Inflammatory macrophage treated with lipopolysaccharide for 1 hour (primary cell): ENCODE measurements at places on chromosomes 6 and 20.

GRCh38 chr6:5078121-5078669, 6.9 kb upstream of the PPP1R3G start:
- no peak for DNase-seq

- DNase-seq = no peak
Measured at GRCh38 chr6:157268835-157269234, 54.5 kb downstream of the TMEM242 start.

DNA sequence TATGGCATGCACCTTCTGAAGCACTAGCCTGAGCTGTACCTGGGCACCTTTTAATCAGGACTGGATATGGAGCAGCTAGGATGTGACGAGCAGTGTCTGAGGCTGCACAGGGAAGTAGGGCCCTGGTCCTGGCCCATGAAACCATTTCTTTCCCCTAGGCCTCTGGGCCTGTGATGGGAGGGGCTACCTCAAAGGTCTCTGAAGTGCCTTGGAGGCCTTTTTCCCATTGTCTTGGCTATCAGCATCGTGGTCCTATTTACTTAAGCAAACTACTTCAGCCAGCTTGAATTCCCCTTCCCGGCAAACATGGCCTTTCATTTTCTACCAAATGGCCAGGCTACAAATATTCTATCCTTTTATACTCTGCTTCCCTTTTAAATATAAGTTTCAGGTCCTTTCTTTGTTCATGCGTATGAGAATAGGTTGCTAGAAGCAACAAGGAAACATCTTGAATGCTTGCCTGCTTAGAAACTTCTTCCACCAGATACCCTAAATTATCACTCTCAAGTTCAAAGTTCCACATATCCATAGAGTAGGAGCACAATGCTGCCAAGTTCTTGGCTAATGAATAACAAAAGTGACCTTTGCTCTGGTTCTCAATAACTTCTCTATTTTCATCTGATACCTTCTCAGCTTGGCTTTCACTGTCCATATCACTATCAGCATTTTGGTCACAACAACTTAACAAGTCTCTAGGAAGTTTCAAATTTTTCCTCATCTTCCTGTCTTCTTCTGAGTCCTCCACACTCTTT, 673.1 kb downstream of the HTR1B start:
- no peak for DNase-seq

GRCh38 chr6:13874191-13874549, 50.6 kb upstream of the RNF182 start:
- DNase-seq = no peak

GRCh38 chr6:100726666-100727065, 154.5 kb downstream of the ASCC3 start:
- DNase-seq = no peak

GRCh38 chr20:57543754-57544153, 17.2 kb upstream of the PCK1 start:
- no peak for DNase-seq

GRCh38 chr6:36280983-36281382, 11.1 kb downstream of the PNPLA1 start:
- no peak for DNase-seq

DNA sequence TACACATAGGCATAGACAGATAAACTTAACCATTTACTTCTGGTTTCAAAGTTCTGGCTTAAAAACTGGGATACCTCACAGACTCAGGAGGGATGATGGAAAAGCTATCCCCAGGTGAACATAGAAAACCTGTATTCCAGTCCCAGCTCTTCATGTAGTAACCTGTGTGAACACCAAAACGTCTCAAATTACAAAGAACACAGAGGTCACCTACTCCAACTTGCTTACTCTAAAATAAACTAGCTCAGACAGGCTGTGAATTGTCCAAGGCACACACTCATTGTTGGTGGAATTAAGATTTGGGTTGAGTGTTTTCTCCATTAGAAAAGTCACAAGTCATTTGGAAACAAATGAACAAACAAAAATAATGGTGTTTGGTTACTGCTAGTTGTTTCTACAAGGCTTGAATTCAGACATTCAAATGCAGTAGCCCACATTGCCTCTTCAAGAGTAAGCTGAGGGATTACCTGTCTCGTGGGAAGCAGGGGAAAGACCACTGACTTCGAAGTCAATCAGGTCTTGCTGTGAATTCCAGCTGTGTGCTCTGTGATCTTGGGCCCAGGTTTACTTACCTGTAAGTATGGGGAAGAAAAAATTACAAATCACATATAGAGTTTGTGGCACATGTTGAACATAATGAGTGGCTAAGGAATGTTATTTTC, 48.2 kb upstream of the LRRC1 start:
- no peak for DNase-seq

GRCh38 chr6:158955255-158955654, 44.7 kb downstream of the RSPH3 start:
- peak; percentile 56 for DNase-seq

- DNase-seq = no peak
Measured at GRCh38 chr6:111759836-111760785, 113.1 kb downstream of the FYN start.

DNA sequence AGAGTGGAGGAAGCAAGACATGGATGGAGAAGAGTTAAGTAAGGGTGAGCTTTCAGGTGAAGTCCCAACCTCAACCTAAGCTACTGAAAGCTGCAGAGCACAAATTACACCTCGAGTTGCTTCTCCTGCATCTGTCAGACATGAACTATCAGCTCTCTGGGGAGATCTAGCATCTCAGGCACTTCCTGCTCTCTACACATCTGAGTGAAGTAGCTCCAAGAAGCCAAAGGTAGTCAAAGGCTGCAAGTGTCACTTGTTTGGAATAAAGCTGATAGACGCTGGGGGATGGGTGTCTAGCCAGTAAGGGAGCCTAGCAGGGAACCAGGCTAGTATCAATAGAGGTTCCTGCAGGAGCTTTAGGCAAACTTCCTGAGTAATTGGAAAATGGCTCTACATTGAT, 228.0 kb downstream of the PLCB1 start:
- DNase-seq = no peak

DNA sequence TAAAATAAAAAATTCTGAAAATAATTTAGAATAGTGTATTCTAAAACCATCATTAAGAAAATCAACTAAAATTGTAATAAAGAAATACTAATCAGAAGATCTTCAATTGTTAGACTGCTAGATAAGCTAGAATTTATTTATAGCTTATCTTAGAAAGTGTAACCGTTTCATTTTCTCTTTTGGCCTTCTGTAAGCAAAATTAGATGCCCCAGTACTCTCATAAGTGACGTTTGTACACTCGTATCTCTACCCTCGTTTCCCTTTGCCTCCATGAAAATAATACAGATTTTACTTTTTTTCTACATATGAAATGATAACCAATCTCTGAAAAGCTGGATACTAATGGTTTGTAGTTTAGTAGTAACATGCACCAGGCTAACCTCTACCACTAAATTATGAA, 19.8 kb downstream of the DSE start:
- DNase-seq = no peak

- no peak for DNase-seq
Measured at GRCh38 chr6:121670511-121670910, 235.1 kb downstream of the GJA1 start.

- DNase-seq = no peak
Measured at GRCh38 chr20:63492982-63493381, 5.9 kb downstream of the EEF1A2 start.

- no peak for DNase-seq
Measured at GRCh38 chr6:85498596-85499258, 48.8 kb downstream of the NT5E start.

- no peak for DNase-seq
Measured at GRCh38 chr6:24006254-24006653, 119.8 kb upstream of the NRSN1 start.

DNA sequence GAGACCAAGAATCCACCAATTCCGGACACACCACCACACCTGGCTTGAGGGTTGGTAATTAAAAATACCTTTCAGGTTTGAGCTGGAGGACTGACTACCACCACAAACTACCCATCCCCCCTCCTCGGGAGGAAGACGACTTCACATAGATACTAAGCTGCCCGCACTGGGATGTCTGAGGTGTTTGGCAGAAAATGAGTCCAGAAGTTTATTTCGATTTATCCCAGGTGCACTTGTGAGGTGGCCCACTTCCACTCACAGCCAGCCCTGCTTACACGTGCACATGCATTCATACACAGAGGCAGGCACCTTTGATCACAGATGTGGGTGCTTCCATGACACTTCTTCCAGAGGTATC, 187.1 kb downstream of the ID4 start:
- no peak for DNase-seq

- no peak for DNase-seq
Measured at GRCh38 chr6:35787266-35788218, 6.7 kb downstream of the CLPSL1 start.

DNA sequence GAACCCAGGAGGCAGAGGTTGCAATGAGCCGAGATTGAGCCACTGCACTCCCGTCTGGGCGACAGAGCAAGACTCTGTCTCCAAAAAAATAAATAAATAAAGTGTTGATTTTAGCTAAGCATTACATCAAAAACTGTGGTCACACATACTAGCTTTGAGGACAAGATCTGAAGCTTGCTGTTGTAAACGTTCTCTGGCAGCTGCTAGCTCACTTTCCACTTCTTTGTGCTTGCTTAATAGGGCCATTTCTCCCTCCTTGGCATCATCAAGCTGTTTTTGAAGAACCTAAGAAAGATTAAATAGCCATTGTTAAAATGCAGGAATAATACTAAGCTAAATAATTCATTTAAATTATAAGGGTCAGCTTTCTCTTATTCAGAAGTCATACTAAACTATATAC, 55.7 kb downstream of the FAM184A start:
- no peak for DNase-seq

- DNase-seq = no peak
Measured at GRCh38 chr20:9447182-9447581, 67.2 kb upstream of the LAMP5 start.

DNA sequence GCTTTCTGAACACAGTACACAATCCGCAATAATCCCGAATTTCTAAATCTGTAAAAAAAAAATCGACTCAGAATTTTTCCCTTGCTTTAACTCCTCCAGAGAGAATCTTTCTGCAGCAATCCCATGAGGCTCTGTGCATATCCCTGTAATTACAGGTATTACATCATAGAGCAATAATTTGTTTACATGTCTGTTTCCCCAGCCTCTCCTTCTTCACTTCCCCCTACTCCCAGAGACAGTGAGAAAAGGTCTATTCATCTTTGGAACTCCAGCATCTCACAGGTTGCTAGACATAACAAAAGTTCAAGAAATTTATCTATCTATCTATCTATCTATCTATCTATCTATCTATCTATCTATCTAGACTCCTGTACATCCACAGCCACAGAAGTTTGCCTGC, 26.0 kb downstream of the KLHL31 start:
- DNase-seq = no peak

DNA sequence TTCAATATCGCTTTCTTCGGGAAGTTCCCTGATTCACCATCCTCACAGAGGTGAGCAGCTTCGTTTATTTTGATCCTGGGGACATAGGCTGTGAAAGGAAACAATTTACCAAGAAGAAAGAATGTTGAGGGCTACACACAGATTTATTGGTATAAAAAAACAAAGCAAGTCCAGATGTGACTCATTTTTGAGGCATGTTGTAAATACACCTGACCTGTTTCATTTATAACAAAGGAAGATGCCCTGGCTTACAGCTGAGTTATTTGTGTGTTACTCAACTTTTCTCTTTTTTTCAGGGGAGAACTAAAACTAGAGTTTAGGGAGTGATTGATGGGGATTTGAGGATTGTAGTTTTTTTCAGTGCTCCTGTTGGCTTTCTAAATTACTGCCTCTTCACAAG, 489.5 kb downstream of the CBLN4 start:
- no peak for DNase-seq

DNA sequence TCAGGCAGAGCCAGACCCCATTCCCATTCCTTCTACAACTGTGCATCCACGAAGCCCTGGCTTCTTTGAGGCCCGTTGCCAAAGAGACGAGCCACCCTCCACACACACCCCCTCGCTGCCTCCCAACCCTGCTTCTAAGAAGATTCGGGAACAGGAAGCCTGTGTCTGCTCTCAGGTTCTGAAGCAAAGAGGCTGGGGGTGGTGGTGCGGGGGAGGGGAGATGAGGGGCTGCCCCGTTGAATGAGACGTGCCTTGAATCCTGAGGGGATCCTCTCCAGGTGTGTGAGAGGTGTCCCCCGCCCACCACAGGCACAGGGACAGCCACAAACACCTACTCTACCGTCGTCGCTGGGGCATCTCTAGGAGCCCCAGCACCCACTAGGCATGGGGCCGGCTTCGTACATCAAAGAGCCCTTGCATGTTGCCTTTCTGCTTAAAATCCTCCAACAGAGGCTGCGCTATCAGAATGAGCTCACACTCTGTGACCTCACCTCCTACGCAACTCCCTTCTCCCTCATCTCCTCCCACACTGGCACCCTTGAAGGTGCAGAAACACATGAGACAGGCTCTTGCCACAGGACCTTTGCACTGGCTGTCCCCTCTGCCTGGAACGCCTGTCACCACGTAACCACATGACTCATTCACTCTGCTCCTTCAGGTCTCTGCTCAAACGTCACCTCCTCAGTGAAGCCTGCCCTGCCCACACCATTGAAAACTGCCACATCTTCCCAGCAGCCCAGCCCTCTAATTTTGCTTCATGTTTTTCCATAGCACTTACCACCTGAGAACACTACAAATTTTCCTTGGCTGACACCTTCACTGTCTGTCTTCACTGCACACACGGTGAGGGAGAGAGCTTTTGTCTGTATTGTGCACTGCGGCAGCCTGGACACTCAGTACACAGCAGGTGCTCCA, 58.5 kb downstream of the PREX1 start:
- peak; percentile 90 for DNase-seq

- no peak for DNase-seq
Measured at GRCh38 chr20:46200582-46201570, 82.8 kb downstream of the CD40 start.

- DNase-seq = no peak
Measured at GRCh38 chr6:139060332-139060731, 31.8 kb downstream of the ABRACL start.

- no peak for DNase-seq
Measured at GRCh38 chr6:2840749-2841061, 958 bp downstream of the SERPINB1 start.

DNA sequence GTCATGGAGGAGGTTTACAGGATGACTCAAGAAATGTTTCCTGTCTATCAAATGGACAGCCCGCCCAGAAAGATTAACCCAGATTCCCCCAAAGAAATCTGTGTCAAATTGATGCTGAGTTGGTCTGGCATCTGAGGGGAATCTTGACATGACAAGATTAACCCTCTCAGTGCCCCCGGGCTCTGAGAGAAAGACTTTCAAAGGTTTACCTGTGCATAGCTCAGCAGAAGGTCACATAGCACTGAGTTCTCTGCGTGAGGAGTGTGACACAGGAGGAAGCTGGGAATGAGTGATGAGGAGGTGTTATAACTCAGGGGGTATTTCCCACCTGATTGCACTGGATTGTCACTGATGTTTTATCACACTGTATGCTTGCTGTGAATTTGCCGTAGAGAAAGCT, 601.2 kb downstream of the DHX35 start:
- DNase-seq = no peak

DNA sequence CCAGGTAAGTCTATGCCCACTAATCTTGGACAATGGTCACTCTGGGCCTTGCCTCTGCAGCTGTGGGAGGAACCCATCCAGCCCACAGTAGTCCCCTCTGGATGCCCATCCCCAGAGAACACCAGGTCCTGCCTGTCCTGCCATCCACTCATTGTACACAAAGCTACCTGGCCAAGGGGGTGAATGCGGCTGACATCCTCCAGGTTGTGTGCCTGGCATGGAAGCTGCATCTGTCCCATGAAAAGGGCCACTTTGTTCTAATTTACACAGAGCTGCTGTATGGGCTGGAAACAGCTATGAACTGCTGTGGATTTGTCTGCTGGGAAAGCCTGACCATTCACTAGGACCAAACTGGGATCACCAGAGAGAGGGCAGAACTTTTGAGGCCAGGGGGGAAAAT, 324.8 kb downstream of the LRFN2 start:
- no peak for DNase-seq

GRCh38 chr6:126300735-126301134, 39.2 kb upstream of the CENPW start:
- DNase-seq = no peak
